Gastroesophageal sphincter (tissue), 4 donors: ENCODE measurements at places on chromosomes 12 and 14.

GRCh38 chr12:8088574-8088973 lies 6.5 kb downstream of the NECAP1 start:
- H3K27ac ChIP-seq, result no peak overlapping the region
- no peaks in the 10 kb centered on the region for H3K27me3 ChIP-seq
- H3K4me1 ChIP-seq, result no peaks in the 10 kb centered on the region

- H3K4me1 ChIP-seq, result no peaks in the 10 kb centered on the region
- H3K27me3 ChIP-seq, result no peaks in the 10 kb centered on the region
- no peak for ATAC-seq
- peak overlapping the region; percentile 82 for H3K27ac ChIP-seq
These were observed 30.3 kb downstream of the EEA1 start for GRCh38 chr12:92898755-92899154.

DNA sequence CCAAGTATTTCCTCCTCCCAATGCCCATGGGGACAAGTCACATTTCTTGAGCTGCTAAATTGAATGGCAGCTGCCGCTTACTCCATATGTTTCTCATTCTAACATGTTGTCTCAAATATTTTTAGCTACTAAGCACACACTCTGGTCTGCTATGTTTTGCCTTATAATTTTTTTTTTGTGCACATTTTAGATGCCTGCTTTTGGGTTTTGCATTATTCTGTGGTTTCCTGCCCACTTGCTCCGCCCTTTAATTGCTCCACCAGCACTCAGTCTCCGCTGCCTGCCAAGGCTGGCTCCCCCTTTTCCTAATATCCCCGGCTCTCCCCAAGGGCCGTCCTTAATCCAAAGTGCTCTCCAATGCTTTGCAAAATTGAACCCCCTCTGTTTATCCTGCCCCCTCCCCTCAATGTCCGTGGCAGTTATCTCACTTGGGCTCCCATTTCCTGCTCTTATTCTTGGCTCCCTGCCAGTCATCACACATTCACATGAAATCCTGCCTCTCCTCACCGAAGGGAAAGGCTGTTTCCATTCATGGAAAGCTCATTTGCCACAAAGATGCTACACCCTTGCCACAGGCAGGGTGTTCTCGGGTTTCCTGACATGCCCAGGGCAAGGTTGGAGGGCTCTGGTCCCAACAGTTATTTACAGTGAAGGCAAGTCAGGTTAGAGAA lies 79.4 kb downstream of the C12orf75 start:
- no peaks in the 10 kb centered on the region for H3K4me1 ChIP-seq
- peaks cover 12% of the 10 kb centered on the region for H3K27me3 ChIP-seq
- peak; percentile 63 for ATAC-seq
- H3K27ac ChIP-seq, result no peak overlapping the region

GRCh38 chr12:107490010-107490409 lies 195.6 kb upstream of the PWP1 start:
- H3K4me3 ChIP-seq, result no peak overlapping the region
- no peak for ATAC-seq
- H3K36me3 ChIP-seq, result no peaks in the 10 kb centered on the region
- H3K27ac ChIP-seq, result no peak overlapping the region
- H3K4me1 ChIP-seq, result no peaks in the 10 kb centered on the region
- H3K27me3 ChIP-seq, result peaks cover 6% of the 10 kb centered on the region

GRCh38 chr14:69683971-69684370 lies 72.6 kb downstream of the SUSD6 start:
- no peaks in the 10 kb centered on the region for H3K27me3 ChIP-seq
- H3K36me3 ChIP-seq, result no peaks in the 10 kb centered on the region
- peak overlapping the region; percentile 67 for H3K27ac ChIP-seq
- no peak for ATAC-seq

- no peaks in the 10 kb centered on the region for H3K4me1 ChIP-seq
- no peak for ATAC-seq
- no peaks in the 10 kb centered on the region for H3K36me3 ChIP-seq
- H3K27ac ChIP-seq, result no peak overlapping the region
- peaks cover 13% of the 10 kb centered on the region for H3K27me3 ChIP-seq
- H3K4me3 ChIP-seq, result no peak overlapping the region
These were observed 67.8 kb upstream of the FICD start for GRCh38 chr12:108447168-108447832.

DNA sequence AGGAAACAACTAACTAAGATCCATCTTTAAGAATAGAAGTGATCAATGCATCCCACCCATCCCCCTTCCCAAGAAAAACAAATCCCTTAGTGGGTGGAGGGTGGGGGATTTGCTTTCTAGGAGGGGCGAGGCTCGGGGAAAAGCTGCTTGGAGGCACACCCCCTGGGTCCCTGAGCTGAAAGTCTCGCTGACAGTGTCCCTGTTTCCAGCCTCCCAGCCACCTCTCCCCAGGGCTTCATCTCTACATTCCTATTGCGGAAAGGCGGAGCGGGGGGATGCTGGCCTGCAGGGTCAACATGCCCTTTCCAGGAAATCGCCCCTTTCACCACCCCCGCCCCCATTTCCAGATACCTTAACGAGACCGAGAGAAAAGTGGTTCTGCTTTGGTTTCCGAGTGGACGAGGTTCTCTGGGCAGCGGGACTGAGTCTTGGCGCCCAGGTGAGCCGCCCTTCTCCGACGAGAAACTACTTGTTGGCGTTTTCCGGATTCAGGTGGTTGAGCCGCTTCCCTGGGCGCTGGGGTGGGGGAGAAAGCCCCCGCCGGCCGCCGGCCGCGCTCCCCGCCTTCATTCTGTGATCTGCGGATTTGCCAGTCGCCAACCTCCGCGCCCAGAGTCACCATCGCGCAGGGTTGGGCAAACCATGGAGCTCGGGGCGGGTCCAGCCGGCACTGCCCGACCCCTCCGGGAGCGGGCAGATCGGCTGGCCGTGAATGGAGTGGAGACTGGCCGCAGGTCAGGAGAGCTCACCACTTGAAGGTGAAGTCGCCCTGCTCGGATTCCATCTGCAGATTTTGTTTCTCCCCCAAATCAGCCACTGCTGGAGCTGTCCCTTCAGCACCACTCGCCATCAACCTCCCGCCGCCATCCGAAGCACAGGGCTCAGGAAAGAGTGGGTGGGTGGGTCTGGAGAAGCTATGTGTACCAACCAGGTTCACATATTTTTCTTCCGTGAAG lies 505 bp downstream of the KCNC2 start:
- no peak overlapping the region for H3K27ac ChIP-seq
- ATAC-seq, result no peak
- no peaks in the 10 kb centered on the region for H3K4me1 ChIP-seq
- no peaks in the 10 kb centered on the region for H3K36me3 ChIP-seq
- H3K27me3 ChIP-seq, result peaks cover 50% of the 10 kb centered on the region

- no peaks in the 10 kb centered on the region for H3K27me3 ChIP-seq
- H3K4me1 ChIP-seq, result peaks cover 27% of the 10 kb centered on the region
- H3K36me3 ChIP-seq, result peaks cover 8% of the 10 kb centered on the region
- peak overlapping the region; percentile 88 for H3K4me3 ChIP-seq
These were observed 5.6 kb downstream of the LRP1 start for GRCh38 chr12:57133916-57134315.

GRCh38 chr12:102421802-102422583 lies 58.4 kb downstream of the IGF1 start:
- ATAC-seq, result no peak
- H3K27ac ChIP-seq, result no peak overlapping the region
- no peak overlapping the region for H3K4me3 ChIP-seq
- no peaks in the 10 kb centered on the region for H3K4me1 ChIP-seq

DNA sequence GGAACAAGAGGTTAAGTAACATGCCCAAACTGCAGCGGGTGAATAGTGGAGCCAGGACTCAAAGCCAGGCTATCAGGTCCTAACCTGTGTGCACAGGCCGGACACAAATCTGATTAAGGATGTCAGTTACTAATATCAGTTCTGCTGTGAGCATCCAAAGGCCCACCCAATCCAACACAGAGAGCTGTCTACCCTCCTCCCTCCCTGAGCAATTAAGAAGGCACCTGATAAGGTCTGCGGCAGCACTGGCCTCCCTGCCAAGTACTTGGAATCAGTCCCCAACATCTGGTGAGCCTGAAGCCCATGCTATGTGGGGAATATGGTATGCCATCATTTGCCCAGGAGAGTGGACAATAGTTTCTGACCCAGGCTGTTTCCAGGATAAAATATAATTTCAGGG lies 3.9 kb downstream of the HEBP1 start:
- H3K27ac ChIP-seq, result no peak overlapping the region
- ATAC-seq, result no peak
- H3K4me1 ChIP-seq, result peaks cover 8% of the 10 kb centered on the region
- H3K27me3 ChIP-seq, result no peaks in the 10 kb centered on the region
- H3K36me3 ChIP-seq, result no peaks in the 10 kb centered on the region

DNA sequence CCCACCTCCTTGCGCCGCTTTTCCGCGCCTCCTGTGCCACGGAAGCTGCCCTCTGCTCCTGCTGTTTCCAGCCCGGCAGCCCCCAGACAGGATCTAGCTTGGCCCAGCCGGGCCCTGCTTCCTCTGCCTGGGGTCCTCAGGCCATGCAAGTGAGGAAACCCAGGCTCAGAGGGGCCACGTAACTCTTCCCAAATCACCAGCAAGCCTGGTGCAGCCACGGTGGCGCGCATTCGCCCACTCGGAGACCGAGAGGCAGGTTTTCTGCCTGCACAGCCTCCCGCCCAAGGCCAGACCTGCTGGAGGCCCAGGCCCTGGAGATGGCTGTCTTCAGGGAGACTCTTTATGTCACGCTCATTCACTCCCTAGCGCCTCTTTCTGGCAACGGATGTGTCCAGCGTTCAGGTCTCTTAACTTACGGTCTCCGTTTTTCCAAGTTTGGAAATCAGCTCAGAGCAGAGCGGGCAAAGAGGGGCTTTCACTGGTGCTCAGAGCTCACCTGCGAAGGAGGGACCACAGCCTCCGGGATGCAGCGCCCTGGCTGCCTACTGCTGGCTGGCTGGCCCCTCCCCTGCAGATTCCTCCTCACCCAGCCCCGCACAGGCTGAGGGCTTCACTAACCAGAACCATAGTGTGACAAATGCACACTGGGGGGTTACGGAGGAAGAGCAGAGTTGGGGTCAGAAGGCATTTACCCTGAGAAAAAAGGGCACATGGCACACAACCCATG lies 20.6 kb upstream of the CEP170B start:
- H3K4me3 ChIP-seq, result no peak overlapping the region
- peaks cover 59% of the 10 kb centered on the region for H3K27me3 ChIP-seq
- no peaks in the 10 kb centered on the region for H3K4me1 ChIP-seq
- no peak for ATAC-seq

- H3K36me3 ChIP-seq, result no peaks in the 10 kb centered on the region
- H3K4me1 ChIP-seq, result no peaks in the 10 kb centered on the region
- ATAC-seq, result no peak
These were observed 91.9 kb upstream of the CPM start for GRCh38 chr12:69024907-69025306.

GRCh38 chr12:6684609-6685008 lies 4.6 kb downstream of the ZNF384 start:
- peaks cover 7% of the 10 kb centered on the region for H3K4me1 ChIP-seq
- no peak overlapping the region for H3K27ac ChIP-seq
- peaks cover 39% of the 10 kb centered on the region for H3K36me3 ChIP-seq

DNA sequence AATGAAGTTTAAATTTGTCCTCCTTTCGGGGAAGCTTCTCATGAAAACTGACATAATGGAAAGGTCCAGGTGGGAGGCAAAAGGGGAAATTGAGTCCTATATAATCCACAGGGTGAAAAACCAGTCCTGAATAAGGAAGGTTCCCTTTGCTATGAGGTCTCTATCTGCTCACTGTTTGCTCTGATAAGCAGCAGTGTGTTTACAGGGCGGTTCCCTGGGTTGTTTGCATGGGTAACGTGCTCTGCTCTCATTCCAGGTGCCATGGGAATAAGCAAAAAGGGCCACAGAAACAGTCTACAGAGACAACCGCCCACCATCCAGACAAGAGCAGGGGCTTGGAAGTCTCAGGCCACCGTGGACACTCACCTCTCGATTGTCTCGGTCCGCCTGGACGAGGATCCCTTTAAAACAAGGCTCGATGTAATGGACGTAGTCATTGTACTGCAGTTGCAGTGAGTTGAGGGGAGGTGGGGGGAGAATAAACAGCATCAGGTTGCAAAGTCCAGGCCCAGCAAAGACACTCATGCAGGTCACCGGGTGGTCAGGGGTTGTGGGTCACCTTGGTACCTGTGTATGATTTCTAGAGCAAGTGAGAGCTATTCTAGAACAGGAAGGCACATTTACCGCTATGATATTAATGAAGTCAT lies 32.7 kb downstream of the CACNA2D4 start:
- H3K27ac ChIP-seq, result no peak overlapping the region
- ATAC-seq, result no peak
- no peaks in the 10 kb centered on the region for H3K36me3 ChIP-seq
- no peaks in the 10 kb centered on the region for H3K27me3 ChIP-seq

DNA sequence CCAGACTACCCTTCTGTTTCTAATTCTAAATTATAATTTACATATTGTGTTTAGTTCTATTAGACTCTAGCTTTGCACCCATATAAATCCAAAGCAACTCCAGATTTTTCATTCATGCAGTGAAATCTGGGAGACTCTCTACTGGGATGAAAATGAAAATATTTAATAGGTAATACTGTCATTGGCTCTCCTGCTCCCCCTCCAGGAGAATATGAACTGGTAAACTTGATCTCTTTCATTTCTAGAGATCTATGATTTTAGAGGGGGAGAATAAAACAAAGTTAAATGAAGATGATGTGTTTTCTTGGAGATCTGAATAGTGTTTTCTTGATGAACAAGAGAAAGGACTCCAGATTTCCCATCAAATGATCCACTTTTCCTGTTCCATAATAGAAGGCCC lies 104.3 kb upstream of the TMCC3 start:
- no peaks in the 10 kb centered on the region for H3K27me3 ChIP-seq
- H3K4me1 ChIP-seq, result no peaks in the 10 kb centered on the region
- no peak overlapping the region for H3K27ac ChIP-seq
- no peak for ATAC-seq

- H3K27me3 ChIP-seq, result peaks cover 27% of the 10 kb centered on the region
- H3K27ac ChIP-seq, result peak overlapping the region; percentile 72
- H3K4me1 ChIP-seq, result peaks cover 34% of the 10 kb centered on the region
These were observed 49.5 kb upstream of the DLK1 start for GRCh38 chr14:100677152-100677551.

GRCh38 chr12:81872400-81872799 lies 113.2 kb upstream of the PPFIA2 start:
- no peaks in the 10 kb centered on the region for H3K27me3 ChIP-seq
- no peak overlapping the region for H3K27ac ChIP-seq
- no peaks in the 10 kb centered on the region for H3K36me3 ChIP-seq
- H3K4me1 ChIP-seq, result no peaks in the 10 kb centered on the region

- no peaks in the 10 kb centered on the region for H3K4me1 ChIP-seq
- no peak overlapping the region for H3K27ac ChIP-seq
- no peak overlapping the region for H3K4me3 ChIP-seq
- ATAC-seq, result no peak
- H3K36me3 ChIP-seq, result no peaks in the 10 kb centered on the region
- no peaks in the 10 kb centered on the region for H3K27me3 ChIP-seq
These were observed 181.9 kb downstream of the PAH start for GRCh38 chr12:102735104-102735503.

GRCh38 chr14:95225251-95225887 lies 68.0 kb upstream of the DICER1 start:
- ATAC-seq, result no peak
- H3K27ac ChIP-seq, result no peak overlapping the region
- no peaks in the 10 kb centered on the region for H3K4me1 ChIP-seq
- H3K36me3 ChIP-seq, result peaks cover 4% of the 10 kb centered on the region

DNA sequence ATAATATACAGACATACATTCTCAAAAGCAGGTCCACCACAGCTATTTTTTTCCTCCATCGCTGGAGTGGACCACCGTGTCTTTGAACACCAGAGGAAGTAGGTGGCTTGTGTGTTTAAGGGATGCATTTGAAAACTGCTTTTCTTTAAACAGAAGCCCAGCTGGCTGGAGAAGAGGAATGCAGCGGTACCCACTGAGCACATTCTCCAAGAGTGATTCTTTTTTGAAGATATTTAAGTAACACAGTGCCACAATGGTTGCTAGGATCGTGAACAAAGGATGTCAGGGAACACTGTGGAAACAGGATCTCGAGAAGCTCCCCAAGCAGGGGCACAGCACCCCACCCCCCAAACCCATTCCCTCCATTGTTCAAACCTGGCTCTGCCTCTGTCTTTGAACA lies 286.6 kb upstream of the PWP1 start:
- ATAC-seq, result no peak
- H3K27ac ChIP-seq, result no peak overlapping the region
- H3K27me3 ChIP-seq, result peaks cover 17% of the 10 kb centered on the region
- no peaks in the 10 kb centered on the region for H3K4me1 ChIP-seq
